ENCODE measurements at places on chromosomes 6 and 20. TPM values are rescaled to one million over a fixed set of nuclear protein-coding genes. Genes with fewer than 3 reads are reported as not detected.

Gene NKX2-2
- total RNA-seq: not detected

Gene CCN5
- not detected for total RNA-seq

Gene RRAGD
- total RNA-seq: 0.39 TPM

Gene TSBP1
- not detected for total RNA-seq

Gene ASCC3
- total RNA-seq: 55.7 TPM

Gene RAET1G
- total RNA-seq: not detected

Gene OR2J3
- total RNA-seq: not detected

Gene DACT2
- not detected for total RNA-seq

Gene FAM83D
- 64.0 TPM for total RNA-seq

Gene COL9A1
- not detected for total RNA-seq

Gene KHDRBS2
- not detected for total RNA-seq

Gene SNPH
- total RNA-seq: 0.09 TPM

Gene SRC
- 54.7 TPM for total RNA-seq

Gene NMBR
- not detected for total RNA-seq

Gene PTPN1
- total RNA-seq: 37.2 TPM

Gene EYS
- total RNA-seq: not detected

Gene RWDD2A
- 6.9 TPM for total RNA-seq

Gene NHSL1
- total RNA-seq: 59.5 TPM

Gene C2
- 165 TPM for total RNA-seq

Gene ESR1
- total RNA-seq: not detected

Gene PRKN
- 0.31 TPM for total RNA-seq

Gene EPB41L1
- 20.8 TPM for total RNA-seq

Gene CDSN
- not detected for total RNA-seq

Gene CST4
- not detected for total RNA-seq

Gene SLC17A1
- total RNA-seq: not detected

Gene DDX43
- total RNA-seq: not detected

Gene SRMS
- total RNA-seq: not detected

Gene PTGIS
- not detected for total RNA-seq

Gene GRM1
- not detected for total RNA-seq

Gene ENPP1
- total RNA-seq: 56.5 TPM

Gene HFE
- total RNA-seq: 1.9 TPM

Gene EIF6
- total RNA-seq: 462 TPM

Gene GMDS
- total RNA-seq: 59.6 TPM

Gene ANGPT4
- total RNA-seq: not detected

Data from HepG2 (cell line).